Stimulated activated CD8-positive, alpha-beta memory T cell treated with anti-CD3 and anti-CD28 coated beads, Interleukin-15, amount 100 ng/mL, for 24 hours (primary cell): ENCODE measurements at places on chromosomes 1 and 21.

DNA sequence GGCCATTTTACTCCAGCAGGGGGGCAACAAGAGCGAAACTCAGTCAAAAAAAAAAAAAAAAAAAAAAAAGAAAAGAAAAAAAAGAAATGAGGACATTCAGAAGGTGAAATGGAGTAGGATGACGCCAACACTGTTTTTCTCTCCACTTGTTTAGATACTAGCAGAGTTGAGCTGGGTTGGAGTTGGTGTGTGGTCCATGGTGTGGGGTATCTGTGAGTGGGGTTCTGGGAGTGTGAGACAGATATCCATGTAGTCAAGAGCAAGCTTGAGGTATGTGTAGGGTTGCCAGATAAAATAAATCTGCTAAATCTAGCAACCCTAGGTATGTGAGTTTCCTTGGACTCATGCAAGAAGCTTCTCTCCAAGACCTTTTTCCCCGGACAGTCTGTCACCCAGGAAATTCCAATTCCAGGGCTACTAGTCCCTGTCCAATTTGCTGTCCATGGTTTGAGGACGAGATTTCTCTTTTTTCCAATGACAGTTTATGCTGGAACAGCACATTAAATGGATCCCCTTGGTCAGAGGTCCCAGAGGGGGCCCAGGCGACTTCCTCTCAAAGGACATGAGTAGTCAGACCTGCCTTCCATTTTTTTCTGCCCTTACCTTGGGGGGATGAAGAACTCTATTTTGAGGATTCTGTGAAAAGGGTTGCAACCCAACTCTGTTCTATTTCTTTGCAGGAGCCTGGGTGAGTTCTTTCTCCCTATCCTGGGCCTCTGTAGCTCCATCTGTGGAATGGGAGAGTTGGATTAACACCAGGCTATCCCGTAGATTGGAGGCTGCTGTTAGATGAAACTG is 2.1 kb upstream of the FOXD2 start:
- DNase-seq: no peak

DNA sequence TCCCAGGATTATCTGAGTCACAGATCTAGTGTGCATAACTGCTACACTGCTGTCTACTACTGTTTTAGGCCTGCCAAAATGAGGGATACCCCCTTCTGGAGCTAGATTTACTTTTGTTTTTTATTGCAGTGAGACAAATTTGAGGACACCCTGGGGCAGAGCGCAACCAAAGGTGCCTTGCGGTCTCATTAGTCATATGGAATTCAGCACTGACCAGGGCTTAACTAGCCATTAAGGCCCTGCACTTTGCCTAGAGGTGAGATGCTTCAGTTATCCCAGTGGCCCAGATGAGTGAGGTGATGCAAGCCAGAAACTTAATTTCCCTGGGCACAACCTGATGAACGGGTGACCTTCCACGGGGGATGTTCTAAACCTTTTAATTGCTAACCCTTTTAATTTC is 998 bp upstream of the SPAG17 start:
- DNase-seq: no peak

GRCh38 chr1:26302733-26303405 is 3.6 kb downstream of the UBXN11 start:
- DNase-seq: no peak

GRCh38 chr1:205954819-205955404 is 11.7 kb upstream of the SLC26A9 start:
- DNase-seq: no peak

DNA sequence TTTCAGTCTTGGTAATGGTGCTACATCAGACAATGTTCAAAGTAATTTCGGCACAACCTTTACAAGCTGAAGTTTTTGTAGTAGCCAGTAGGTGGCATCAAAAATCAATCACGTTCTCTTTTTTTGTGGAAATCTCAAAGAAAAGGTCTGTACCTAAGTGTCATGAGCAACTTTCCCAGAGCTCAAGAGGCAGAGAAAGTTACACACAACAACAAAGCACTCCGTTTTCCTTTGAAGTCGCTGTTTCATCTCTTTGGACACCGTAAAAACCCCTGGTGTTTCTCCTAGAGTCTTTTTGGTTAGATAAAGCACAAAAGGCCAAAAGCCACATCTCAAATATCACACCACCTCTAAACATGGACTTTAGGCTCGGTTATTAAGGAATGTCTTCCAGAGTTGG is 131.6 kb downstream of the LHX8 start:
- DNase-seq: no peak

DNA sequence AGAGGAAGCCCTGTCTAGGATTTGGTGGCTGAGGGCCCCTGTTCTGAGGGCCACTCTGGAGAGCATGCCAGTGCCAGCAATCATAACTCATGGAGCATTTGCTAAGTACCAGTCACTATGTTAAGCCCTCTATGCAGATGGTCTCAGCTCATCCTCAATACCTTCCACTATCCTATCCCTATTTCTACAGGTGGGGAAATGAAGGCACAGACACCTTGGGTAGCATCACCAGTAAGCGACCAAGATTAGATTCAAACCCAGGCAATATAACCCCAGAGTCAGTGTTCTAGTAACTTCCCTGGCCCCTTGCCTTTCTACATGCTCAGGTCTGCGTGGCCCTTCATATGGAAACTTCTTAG is 7.9 kb upstream of the NBPF1 start:
- DNase-seq: no peak

- DNase-seq: no peak
Measured at GRCh38 chr21:14603202-14603601, 57.1 kb upstream of the SAMSN1 start.

DNA sequence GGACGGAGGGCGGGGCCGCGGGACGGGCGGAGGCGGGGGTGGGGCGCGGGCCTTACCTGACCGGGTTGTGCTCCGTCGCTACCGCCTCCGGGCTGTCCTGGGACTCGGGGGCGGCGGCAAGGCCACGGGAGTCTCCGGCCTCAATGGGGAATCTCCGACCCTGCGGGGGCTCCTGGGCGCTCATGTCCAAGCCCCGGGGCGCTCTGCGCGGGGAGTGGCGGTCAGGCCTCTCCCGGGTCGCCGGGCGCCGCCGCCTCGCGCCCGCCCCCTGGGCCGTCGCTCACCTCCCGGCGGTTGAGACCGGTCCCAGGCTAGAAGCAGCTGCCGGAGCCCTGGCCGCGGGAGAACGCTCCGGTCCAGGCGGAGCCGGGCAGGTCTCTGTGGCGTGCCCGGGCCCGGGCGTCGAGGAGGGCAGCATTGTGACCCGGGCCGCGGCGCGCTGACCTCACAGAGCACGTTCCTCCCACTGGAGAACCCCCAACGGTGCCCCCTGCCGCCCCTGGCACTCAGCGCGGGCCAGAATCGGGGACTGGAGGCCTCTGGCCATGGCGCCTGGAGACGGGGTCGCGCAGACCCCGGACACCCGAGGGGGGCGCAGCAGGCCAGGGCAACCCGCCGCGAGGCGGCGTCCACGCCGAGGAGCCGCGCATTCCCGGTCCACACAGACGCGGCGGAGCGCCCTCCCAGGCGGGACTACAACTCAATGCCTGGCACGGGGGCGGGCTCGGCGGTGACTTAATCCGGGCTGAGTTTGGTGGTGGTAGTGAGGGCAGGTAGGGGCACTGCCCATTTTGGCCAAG is 411 bp downstream of the FAM229A start:
- DNase-seq: no peak

DNA sequence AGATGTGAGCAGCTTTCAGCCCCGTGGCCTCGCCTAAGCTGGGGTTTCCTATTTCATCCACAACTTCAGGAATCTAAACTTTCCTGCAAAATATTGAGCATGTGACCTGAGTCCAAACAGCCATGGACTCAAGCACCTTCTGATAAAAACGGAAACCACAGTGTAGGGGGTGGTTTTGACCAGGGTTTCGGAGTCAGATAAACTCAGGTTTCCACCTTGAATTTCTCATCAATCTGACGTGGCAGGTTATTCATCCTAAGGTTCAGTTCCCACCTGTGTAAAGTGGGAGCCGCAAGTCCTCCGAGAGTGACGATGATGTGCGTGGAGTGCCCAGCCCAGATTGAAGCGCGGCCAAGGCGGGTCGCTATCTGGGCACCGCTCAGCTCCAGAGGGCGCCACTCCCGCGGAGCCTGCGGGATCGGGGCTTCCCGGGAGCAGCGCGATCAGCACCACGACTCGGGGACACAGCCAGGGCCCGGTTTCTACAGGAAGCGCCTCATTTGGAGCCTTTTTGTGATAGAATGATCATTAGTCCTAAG is 871 bp upstream of the ETS2 start:
- peak; percentile 6 for DNase-seq

- no peak for DNase-seq
Measured at GRCh38 chr1:184388319-184388889, 1.6 kb downstream of the C1orf21 start.

DNA sequence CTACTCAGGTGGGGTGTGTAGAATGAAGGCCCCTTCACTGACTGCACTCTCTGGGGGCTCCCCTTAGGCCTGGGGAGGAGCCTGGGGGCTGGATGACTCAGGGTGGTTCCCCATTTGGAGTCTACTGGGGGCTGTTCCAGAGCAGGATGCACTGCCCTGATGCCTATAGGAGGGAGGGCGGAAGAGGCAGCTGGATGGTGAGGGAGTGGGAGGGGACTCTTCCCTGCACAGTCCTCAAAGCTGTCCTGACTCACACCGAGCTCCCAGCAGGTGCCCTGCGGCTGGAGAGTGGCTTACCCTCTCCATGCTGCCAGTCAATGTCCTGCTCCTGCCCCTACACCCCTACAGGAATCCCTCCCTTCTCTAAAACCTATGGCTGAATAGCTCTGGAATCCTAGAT is 204.4 kb downstream of the TRABD2B start:
- DNase-seq: no peak

- no peak for DNase-seq
Measured at GRCh38 chr1:163436140-163436812, 114.5 kb downstream of the NUF2 start.

- DNase-seq: no peak
Measured at GRCh38 chr1:31099293-31100032, 33.9 kb upstream of the PUM1 start.

DNA sequence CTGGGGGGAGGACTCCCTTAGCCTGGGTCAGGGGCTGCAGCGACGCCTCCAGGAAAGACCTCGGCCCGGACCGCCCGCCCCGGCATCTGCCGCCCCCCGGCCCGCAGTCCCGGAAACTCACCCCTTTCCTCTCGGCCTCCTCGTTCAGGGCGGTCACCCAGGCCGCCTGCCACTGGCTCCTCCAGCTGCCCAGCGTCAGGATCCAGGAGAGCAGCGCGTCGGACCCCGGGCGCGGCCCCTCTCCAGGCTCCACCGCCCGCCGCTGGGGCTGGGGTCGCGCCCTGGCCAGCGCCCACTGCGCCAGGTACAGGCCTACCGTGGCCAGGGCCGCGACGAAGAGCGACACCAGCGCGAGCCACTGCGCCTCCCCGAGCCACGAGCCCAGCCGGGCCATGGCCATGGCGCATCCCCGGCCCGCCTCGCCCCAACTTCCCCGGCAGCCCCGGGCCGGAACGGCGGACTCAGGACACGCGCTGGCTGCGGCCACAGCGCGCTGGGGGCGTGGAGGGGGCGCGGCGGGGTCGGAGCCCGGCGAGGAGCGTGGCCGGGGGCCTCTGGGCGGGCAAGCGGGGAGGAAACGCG is 478 bp downstream of the C2CD2 start:
- DNase-seq: no peak

DNA sequence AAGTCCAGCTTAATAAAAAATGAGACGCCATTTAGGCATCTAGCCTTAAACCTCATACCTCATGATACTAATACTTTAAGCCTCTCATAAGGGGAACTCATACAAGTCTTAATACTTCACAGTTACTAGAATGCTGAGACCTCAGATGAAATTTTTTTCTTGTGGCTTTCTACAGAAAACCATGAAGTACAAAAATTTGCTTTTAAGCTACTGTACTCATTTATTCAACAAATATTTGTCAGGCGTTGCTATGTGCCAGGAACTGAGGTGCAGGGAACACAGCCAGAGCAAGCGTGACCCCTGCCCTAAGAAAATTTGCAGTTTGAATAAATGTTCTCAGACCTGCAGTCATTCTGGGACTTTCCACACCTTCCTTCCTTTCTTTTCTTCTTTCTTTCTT is 150.6 kb downstream of the MRPL39 start:
- DNase-seq: no peak

DNA sequence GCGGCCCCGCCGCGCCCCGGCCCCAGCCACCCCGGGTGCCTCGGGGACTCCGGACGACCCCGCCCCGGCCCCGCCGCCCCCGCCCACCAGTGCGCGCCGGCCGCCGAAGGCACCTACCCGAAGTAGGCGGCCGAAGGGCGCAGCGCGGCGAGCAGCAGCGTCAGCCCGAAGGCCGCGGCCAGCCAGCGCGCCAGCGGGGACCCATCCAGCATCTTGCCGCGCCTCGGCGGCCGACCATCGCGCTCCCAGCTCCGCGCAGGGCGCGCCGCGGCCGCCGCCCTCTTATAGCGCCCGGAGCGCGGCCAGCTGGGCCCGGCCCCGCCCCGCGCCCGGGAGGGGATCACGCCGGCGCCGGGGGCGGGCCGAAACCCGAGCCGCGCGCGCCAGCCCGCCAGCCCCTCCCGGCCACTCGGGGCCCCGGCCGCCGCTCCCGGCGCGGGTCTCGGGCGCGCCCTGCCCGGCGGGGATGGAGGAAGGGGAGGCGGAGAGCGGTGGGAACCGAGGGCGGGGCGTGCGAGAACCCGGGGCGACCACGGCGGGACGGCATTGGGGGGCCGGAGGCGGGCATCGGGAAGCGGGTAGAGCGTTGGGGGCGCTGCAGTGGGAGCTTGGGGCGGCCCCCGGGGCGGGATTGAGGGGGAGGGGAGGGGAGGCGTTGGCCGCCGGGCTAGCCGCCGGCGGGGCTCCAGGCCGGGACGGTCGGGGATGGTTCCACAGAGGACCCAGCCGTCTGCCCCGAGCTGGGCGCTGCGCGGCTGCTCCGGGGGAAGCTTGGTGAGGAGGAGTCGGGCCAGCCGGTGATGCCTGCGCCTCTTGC is at the start of gene WNT9A:
TSS of gene WNT9A (minus strand) at position 257 of the 817 bp plus-strand sequence. CDS start at position 212, 45 bp downstream.
- DNase-seq: no peak

- no peak for DNase-seq
Measured at GRCh38 chr1:42369471-42369870, 11.1 kb upstream of the RIMKLA start.

- DNase-seq: peak; percentile 44
Measured at GRCh38 chr21:39385299-39386145, 36.6 kb upstream of the HMGN1 start.
